Stimulated activated CD4-positive, alpha-beta T cell treated with anti-CD3 and anti-CD28 coated beads, Interleukin-1b, Interleukin-23, amount 100 ng/mL, for 1 hour (primary cell): ENCODE measurements at places on chromosomes 11 and 22.

GRCh38 chr11:67119585-67120391, 725 bp downstream of the KDM2A start:
- no peak for DNase-seq

DNA sequence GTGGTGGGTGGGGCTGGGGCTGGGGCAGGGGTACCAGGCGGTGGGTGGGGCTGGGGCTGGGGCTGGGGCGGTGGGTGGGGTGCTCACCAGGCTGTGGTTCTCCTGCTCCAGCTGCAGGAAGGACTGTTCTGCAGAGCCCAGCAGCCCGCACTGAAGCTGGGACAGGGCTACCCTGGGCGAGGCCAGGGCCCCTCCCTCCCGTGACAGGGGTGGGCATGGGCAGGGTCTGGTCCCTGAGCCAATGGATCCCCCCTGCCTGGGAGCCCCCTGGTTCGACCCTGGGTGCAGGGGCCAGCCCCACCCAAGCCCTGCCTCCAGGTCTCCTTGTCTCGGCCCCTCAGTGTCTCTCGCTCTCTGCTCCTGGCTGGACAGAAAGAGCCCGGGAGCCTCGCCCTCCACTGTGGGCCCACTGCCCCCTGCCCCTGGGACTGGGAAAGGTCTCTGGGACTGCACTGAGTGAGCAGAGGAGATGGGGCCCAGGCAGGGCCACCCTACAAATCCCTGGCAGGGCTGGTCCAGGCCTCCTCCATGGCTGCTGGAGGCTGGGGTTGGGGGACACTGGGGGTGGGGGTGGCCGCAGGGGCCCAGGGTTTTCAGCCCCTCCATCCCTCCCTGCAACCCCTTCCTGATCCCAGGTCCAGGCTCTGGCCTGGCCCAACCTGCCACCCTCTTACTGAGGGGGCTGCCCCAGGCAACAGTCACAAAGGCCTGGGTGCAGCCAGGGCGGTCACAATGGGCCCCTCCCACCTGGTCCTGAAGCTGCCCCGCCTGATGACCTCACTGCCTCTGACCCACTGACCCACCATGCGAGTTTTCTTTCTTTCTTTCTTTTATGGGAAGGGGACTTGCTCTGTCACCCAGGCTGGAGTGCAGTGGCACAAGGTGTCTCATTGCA, at the start of gene CCDC188:
CCDC188 (minus strand) TSS at position 675 of the 895 bp plus-strand sequence; CDS start at position 606, 69 bp downstream.
- no peak for DNase-seq

- DNase-seq = no peak
Measured at GRCh38 chr11:72396041-72396440, 38.3 kb downstream of the CLPB start.

DNA sequence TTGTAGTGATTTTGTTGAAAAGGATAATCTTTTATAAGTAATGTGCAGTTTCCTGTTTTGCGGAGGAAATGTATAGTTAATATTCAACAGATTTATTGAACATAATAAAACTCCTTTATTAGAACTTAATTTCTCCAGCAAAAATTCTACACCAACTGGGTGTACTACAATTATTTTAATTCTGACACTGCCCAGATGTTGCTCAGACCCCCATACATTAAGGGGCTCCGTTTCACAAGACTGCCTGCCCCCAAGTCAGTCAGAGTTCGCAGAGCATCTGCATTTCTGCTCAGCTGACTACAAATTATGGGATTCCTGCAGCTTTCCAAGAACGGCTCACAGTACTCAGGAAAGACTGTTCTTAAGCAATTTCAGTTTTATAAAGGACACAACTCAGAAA, 6.2 kb downstream of the CEP57 start:
- DNase-seq = no peak

DNA sequence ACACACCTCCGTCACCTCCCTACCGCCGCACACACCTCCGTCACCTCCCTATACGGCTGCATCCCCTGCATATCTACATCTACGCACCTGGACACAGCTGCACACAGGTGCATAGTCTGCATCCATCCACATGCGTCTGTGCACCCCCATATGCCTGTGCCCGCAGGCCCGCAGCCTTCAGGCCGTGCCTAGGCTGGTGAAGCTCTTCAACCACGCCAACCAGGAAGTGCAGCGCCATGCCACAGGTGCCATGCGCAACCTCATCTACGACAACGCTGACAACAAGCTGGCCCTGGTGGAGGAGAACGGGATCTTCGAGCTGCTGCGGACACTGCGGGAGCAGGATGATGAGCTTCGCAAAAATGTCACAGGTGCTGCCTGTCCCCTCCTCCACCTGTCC, 4.8 kb downstream of the PKP3 start:
- DNase-seq = no peak

GRCh38 chr22:44639891-44640617, 62.0 kb upstream of the PRR5 start:
- no peak for DNase-seq

DNA sequence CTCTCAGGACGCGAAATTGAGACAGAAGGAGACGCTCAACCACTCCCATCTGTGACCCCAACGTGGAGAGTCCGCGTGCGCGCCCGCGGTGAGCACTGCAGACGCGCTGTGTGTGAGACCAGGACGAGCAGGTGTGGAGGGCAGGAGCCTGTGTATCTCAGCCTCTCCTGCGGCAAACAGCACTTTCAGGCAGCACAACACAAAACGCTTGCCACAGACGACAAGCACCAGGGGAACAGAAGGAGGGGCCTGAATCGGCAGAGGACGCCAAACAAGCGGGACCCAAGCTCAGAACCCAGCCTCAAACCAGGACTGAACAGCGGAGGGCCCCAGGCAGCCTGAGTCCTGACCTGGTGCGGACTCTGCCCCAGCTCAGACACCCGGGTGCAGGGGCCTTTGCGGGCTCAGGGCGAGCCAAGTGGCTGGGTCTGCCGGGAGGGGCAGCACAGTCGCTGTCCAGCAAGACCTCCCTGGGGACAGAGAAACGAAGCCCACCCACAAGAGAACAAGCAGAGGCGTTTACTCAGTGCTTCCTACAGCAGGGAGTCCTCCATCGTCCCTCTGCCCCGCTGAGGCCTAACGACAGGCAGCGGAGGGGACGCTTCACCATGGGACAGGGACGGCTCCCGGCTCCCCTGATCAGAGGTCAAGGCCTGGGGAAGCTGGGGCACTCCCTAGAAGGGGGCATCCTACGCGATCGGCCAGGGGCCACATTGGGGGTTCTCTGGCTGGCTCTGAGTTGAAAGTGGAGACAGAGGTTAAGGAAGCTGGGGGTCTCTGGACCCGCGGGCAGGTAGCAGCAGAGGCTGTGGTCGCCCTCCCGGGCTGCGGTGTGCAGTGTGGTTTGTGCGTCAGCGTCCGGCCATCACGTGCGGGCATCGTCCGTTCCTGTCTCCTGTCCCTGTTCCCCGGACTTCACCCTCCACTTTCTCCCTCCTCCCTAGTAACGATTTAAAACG, 560.8 kb downstream of the BRD1 start:
- DNase-seq = no peak

- no peak for DNase-seq
Measured at GRCh38 chr11:134355136-134355535, 23.3 kb downstream of the GLB1L2 start.

GRCh38 chr11:123603666-123604065, 50.8 kb downstream of the SCN3B start:
- no peak for DNase-seq

DNA sequence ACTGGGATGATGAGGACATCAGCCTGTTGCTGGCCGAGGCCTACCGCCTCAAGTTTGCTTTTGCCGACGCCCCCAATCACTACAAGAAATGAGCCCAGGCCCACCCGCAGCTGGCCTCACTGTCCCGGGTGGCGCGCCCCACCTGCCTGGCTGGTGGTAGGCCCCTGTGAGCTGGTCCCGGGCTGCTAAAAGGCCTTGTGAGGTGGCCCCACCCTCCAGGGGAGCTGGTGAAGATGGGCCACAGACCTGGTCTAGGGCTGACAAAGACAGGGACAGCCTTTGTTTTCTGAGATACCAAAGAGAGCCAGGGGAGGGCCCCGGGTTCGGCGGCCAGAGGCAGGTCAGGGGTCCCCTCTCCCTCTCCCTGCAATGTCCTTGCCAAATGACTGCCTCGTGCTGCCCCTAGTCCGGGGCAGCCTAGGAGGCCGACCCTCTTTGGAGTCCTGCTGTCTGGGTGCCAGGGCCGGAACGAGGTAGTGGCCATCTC, 411.1 kb downstream of the TBC1D22A start:
- DNase-seq = no peak

- no peak for DNase-seq
Measured at GRCh38 chr11:104652996-104653395, 245.3 kb downstream of the CASP12 start.

DNA sequence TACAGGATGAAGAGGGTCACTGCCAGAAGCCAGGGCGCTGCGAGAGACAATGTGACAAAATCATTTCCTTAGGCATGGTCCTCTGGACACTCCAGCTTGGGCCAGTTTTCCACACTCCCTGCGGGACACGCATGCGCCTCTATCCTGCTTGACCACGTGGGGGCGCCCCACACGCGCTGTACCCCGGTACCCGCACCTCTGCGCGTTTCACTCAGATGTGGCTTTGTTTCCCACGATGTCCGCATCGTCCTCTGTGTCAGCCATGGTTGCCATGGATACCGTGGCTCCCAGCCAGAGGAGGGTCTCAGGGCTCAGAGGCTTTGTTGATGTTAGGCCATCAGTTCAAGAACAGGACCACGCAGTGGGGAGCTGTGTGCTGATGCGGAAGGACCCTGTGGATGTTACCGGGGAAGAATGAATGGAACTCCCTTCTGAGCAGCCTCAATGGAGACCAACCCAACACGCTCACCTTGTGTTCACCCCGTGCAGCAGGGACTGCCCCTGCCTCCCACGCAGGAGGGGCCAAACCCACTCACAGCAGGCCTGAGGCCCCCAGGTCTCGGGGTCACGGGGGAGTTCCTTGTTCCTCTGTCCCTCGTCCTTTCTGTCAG, 101.1 kb upstream of the SLC22A12 start:
- DNase-seq = no peak

GRCh38 chr11:2777386-2777785, 77.6 kb upstream of the KCNQ1OT1 start:
- DNase-seq = no peak

DNA sequence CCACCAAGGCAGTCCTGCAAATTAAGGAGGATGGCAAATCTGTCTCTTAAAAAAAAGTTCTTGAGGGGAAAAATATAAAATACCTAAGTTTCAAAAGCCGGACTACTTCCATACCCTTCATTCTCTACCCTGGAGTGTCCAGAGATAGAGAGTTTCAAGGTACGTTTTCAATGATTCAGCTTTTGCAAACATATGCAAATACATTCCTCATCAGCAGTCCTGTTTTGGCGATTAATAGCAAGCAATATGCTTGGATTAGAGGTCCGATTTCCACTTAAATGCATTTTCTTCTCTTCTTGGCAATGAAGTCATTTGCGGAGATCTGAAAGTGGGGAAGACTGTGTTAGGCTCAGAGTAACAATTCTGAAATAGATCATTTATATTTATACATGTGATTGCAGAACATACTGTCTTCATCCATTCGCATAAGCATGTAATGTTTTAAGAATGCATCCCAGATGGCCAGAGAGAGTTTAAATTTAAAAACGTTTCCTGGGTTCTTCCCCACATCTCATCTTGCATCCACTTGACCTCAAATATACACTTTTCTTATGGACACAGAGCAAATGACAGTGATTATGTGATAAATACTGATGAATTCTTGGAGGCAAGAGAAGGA, 13.8 kb upstream of the TFIP11 start:
- DNase-seq = no peak

GRCh38 chr11:96014217-96014616, 90.3 kb upstream of the MTMR2 start:
- no peak for DNase-seq

GRCh38 chr11:119282495-119282894, 34.4 kb downstream of the MCAM start:
- no peak for DNase-seq

GRCh38 chr11:92830377-92831155, 138.9 kb upstream of the MTNR1B start:
- DNase-seq = no peak

DNA sequence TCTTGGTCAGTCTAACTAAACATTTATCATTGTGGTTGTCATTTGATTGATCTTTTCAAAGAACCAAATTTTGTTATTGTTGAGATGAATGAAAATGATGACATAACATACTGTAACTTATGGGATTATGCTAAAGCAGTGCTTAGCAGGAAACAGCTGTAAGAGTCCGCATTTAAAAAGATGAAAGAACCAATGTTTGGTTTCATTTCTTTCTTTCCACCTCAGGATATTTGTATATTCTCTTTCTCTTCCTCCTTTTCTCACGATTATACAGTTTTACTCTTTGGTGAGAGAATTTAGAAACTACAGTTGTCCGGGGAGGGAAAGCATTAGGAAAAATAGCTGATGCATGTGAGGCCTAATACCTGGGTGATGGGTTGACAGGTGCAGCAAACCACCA, 23.1 kb downstream of the PIH1D2 start:
- DNase-seq = no peak

DNA sequence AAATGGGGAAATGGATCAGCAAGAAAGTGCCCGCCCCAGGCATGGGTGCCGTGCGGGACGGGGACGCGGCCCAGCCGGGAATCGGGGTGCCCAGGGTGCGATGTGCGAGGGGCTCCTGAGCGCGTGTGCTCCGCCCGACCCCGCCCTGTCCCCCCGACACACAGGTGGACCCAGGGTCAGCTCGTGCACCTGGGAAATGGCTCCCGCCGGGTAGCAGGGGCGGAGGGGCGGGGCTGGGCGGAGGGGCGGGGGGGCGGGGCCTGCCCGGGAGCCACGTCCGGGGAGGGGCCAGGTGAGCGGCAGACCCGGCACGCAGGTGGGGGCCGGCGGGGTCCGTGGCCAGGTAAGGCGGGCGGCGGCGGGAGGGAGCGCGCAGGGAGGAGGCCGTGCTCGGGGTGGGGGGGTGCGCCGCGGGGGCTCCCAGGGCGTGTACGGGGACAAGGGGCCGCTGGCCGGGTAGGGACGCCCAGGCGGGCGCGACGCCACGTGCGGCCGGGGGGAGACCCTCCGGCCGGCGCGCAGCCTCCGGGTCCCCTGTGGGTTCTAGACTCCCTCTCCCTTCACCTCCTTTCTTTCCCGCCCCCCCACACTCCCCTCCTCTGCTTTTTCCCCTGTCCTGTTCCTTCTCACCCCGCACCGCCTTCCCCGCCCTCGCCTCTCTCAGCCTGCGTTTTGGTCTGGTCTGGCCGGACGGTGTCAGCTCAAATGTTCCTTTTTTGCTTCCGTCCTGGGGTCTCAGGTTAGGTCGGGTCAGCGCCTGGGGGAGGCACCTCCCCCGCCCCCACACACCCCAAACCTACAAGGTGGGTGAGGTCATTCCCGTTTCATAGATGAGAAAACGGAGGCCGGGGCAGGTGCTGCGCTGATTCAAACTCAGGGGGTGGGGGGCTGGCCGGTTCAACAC, at the start of gene ARHGAP8:
ARHGAP8 (plus strand) TSS at position 291 of the 904 bp plus-strand sequence. CDS start 33,953 bp downstream, outside the sequence.
- DNase-seq = no peak
